Right cardiac atrium (tissue), 5 donors: ENCODE measurements at places on chromosomes 2 and 18. TPM values are rescaled to one million over a fixed set of nuclear protein-coding genes. Genes with fewer than 3 reads are reported as not detected.

CCNYL1 gene
- total RNA-seq: 11.7 TPM

MYOM1 gene
- 337 TPM for total RNA-seq

SLC4A3 gene
- 445 TPM for total RNA-seq

FER1L5 gene
- 0.17 TPM for total RNA-seq

HOXD10 gene
- not detected for total RNA-seq

L3MBTL4 gene
- 27.3 TPM for total RNA-seq

DNA sequence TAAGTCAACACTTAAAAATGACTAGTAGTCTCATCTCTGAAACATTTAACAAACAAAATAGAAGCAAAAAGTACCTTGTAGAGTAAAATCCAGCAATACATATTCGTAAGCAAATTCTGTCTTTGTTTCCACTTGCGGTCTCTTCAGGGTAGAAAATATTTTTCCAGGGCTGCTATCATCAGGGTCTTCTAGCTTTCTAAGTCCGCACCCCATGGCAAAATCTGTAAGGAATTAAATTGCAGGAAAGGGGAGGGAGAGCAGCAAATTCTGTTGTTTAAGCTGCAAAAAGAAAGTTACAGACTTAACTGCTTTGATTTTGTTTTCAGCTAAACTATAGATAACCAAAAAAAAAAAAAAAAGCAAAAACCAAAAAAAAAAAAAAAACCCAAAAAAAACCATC lies at the start of gene RFTN2:
Gene RFTN2, minus strand, starts transcription at position 342 of the 400 bp plus-strand sequence. Its CDS starts 129 bp downstream, at position 213.
- no peak for DNase-seq

GRCh38 chr2:104289651-104290565 lies 564.0 kb upstream of the POU3F3 start:
- no peak for DNase-seq

DNA sequence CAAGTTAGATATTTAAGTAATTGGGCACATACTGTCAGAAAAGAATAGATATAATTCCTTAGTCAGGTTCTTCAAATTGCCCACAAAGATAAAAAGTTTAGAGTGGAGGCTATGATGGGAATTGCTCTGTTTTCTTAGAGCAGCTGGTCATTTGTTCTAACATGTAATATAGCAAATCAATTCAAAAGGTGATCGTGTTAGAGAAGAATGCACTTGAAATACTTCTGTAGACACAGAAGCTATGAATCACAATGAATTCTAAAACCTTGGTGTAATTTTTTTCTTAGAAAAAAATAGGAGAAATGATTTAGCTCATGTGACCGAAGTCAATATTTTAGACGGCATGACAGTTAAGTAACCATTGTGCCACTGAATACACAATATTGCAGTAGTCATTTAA lies 918.1 kb upstream of the LRATD1 start:
- no peak for DNase-seq

DNA sequence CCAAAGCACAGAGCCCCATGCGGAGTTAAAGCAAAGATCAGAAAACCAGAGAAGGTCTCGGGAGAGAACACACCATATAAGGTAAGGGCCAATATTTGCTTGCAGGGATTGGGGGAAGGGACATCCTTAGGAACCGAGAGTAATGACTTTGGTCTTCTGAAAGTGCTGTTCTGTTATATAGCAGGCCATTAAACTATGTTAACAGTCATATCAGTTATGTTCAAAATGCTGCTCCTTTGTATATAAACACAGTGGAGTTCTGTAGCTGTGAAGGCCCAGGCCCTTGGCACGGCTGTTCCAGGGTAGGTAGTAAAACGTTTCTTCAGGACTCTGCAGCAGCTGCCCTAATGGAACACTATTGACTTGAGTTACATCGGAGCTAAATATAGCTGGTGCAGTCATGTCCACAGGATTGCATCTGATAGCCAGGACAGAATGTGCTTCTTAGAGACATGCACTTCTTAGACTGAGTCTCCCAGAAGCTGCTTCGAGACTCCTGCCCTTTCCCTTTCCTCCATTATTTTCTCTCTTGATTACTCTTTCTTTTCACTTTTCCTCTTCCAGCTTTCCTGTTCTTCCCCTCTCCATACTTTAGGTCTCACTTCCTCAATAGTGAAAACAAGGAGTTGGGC lies 122.4 kb downstream of the SETBP1 start:
- peak; percentile 47 for DNase-seq

- no peak for DNase-seq
Measured at GRCh38 chr2:54666131-54666633, 57.3 kb upstream of the EML6 start.

GRCh38 chr2:118832791-118833715 lies 14.4 kb downstream of the EN1 start:
- no peak for DNase-seq

- DNase-seq: peak; percentile 88
Measured at GRCh38 chr2:42967959-42968674, 175.7 kb upstream of the HAAO start.

- no peak for DNase-seq
Measured at GRCh38 chr2:631741-632140, 45.5 kb downstream of the TMEM18 start.

GRCh38 chr2:19942199-19942598 lies 40.4 kb upstream of the TTC32 start:
- no peak for DNase-seq

DNA sequence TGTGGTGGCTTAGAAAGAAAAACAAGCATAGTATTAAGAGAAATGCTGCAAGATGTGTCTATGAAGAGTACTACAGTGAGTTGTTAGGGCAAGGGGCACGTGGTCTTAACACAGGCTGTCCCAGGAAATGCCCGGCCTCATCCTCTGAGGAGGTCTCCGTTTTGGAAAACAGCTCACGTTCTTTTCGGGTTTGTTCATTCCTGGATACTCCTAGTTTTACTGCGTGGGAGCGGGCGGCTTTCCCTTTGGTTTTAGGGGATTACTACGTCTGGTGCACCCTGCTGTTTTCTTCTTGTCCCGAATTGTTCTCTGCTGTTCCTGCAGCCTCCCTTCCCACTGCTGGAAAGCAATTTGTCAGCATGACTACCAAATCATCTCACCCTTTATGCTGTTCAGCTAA lies 55.5 kb upstream of the RAB6D start:
- DNase-seq: no peak

- DNase-seq: no peak
Measured at GRCh38 chr18:65093346-65093745, 657.5 kb upstream of the CDH7 start.

GRCh38 chr2:172244419-172245130 lies 141.9 kb upstream of the DLX2 start:
- DNase-seq: no peak
